ENCODE measurements at places on chromosomes 13 and 19. TPM values are rescaled to one million over a fixed set of nuclear protein-coding genes. Genes with fewer than 3 reads are reported as not detected.
A peak's percentile ranks its signal among the peaks of the same experiment; 100 is the strongest.

DNA sequence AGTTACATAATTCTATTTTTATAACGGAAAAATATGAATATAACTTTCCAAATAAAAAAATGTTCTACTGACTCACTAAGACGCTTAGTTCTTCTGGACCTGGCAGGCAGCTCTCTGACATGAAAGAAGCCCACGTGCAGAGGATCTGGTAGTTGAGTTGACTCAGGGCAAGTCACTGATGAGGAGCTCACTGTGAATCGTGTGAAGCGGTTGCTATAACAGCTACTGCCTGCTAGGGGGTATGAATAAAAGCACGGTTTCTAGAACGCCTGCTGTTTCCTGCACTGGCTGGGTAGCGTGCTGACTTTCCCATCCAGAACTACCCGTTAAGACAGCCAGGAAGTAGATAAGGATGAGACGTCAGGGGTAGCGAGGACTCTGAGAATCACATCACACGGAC is 54.7 kb upstream of the WASF3 start:
- DNase-seq: no peak

DNA sequence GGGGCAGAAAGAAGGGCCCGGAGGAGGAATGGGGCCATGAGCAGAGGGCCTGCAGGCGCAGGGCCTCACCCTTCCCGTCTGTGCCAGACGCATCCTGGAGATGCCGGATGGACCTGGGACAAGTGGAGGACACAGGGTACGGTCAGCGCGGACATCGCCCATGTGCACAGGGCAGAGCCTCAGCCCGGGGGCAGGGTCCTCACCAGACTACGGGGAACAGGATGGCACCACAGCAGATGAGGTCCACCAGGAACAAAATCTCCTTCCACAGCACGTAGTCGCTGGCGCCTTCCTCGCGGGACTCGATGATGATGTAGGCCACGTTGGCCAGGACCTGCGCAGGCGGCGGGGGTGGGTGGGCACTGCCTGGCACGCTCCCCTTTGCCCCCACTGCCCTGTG is 5.6 kb downstream of the GPR108 start:
- DNase-seq: no peak

- no peak for DNase-seq
These were observed 4.8 kb downstream of the DHDH start for GRCh38 chr19:48938256-48938655.

DNA sequence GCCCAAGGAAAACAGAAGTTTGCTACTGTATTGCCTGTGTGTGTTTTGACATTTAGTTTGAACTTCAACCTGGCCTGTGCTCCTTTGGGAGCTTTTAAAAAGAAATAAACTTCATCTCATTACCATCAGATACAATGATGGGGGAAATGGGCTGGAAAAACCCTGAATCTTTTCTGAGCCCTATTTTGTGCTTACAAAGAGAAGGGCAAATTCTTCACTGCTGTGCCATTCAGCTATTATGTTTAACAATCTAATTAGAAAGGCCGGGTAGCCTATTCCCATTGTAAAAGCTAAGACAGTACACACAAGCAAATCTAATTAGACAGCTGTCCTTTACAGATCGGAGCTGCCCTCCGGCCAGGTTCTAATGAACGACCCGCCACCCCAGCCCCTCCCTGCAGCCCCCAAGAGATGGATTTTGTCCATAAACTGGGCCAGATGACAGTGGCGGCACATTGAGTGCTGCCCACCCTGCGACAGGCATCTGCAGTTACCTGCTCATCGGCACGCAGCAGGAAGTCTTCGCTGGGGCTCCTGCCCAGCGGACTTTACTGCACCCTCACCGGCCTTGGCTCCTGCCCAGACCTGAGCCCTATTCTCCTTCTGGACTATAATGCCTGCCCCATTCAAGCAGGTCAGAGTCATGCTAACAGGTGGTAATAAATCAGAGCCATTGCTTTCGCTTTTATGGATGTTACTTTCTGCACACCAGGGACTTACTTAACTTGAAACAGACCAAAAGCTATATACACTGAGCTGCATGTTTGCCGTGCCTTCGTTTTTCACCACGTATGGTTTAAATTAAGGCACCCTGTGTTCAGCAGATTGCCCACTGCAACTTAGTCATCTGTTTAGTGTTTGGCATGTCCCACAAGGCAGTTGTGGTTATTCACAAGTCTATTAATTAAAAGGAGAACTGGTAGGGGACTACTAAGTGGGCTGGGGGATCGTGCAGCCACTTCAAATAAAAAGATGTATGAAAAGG is 549.6 kb downstream of the FGF9 start:
- no peak for DNase-seq

- DNase-seq: no peak
These were observed 204 bp upstream of the PDX1 start for GRCh38 chr13:27919659-27919933.

The COQ8B gene
- polyA plus RNA-seq: 20.4 TPM

- DNase-seq: no peak
These were observed 13.6 kb downstream of the ZIC2 start for GRCh38 chr13:99995104-99995588.

DNA sequence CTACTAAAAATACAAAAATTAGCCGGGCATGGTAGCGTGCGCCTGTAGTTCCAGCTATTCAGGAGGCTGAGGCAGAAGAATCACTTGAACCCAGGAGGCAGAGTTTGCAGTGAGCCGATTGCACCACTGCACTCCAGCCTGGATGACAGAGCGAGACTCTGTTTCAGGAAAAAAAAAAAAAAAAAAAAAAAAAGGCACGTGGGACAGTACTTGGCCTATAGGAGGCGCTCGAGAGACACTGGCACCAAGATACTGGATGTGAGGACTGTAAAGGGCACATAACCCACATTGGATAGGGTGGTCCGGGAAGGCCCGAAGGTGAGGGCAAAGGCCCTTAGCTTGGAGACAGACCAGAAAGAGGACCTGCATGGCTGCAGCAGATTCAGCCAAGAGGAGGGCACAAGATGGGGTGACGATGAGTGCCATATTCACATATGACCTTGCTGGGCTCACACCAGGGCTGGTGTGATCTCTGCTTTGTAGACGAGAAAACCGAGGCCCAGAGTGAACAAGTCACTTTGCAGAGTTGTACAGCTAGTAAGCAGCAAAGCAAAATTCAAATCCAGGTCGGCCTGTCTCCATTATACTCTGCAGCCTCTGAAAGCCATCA is 89.4 kb downstream of the DPF1 start:
- no peak for DNase-seq

DNA sequence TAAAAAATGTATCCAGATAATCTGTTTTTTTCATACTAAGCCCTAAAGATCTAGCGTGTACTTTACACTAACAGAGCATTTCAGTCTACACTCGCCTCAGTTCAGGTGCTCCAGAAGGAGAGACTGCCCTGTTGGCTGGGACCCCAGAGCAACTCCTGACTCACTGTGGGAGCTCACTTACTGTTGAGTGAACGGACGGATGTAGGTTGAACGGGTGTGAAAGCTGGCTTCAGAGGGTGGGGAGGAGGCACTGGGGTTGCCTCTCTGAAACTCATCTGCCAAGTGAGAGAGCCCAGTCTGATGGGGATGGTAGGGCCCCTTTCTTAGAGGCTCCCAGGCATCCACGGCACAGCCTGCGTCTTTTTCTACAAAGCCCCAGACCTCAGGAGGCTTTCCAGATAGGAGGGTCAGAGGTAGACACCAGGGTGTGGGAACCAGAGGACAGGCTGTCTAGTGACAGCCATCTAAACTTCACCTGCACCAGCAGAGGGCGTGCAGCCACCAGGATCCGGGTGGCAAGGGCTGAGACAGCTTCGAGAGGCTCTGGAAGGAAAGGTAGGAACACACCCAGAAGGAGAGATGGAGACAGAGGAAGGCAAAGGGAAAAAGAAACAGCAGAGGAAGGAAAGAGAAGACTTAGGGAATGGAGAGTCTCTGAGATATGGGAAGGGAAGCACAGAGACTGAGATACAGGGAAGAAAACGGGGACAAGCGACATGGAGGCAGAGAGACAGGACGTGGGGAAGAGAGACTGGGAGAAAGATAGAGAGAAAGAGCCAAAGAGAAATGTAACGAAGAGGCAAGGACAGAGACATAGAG is 3.7 kb downstream of the KASH5 start:
- peak; percentile 78 for DNase-seq

The PNMA8B gene
- 0.34 TPM for polyA plus RNA-seq

GRCh38 chr13:90768116-90768515 is 579.4 kb upstream of the MIR17HG start:
- DNase-seq: no peak

DNA sequence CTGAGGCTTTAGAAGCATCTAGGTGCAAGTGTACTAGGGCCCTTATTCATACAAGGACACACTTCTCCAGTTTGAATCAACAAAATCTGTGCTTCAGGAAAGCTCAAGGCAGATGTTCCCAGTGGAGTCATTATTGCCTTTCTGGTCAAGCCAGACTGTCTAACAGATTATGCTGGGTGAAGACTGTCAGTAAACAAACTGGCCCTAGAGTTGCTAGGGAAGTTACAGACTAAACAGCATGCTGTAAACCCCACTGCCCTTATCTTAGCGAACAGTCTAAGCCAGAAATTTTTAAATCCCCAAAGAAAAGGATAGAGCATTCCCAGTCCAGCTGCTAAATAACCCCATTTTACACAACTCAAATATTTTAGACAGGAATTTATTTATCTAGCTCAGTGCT is 1701.3 kb upstream of the PRR20A start:
- no peak for DNase-seq

DNA sequence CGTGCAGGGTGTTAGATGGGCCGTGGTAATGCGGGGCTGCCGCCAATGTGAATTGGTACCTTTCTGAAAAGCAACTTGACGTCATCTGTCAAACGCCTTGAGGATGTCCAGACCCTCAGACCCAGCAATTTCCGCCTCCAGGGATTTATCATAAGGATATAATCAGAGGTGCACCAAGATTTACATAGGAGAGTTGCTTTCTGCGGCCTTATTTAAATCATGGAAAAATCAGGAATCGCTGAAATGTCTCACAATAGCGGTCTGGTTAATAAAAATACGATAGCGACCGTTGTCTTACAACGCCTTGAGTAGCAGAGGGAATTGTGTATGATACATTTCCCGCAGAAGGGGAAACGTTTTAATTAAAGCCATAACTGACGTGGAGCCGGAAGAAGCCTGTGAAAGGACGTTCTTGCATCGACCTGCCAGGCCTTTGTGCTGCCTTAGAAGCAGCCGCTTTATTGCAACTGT is 32.3 kb upstream of the NDUFS7 start:
- no peak for DNase-seq

DNA sequence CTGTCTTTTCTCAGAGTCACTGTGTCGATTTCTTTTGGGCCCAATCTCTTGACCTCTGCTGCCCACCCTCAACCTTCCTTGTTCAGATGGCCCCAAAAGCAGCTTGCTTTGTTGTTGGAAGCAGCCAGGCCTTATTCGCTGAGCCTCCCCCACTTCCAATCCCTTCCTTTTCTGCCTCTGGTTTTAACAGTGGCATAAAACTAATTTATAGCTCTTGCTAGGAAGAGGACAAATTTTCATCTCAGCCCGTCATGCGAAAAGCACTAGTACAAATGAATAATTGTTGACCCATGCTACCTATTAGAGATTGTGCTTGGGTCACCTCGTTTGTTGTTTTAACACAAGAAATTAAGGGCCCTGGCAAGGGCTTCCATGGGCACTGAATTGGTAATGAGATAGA is 51.1 kb downstream of the SIAH3 start:
- DNase-seq: no peak

GRCh38 chr13:36736119-36736726 is 62.4 kb downstream of the SERTM1 start:
- DNase-seq: peak; percentile 25

The PRODH2 gene
- polyA plus RNA-seq: not detected

DNA sequence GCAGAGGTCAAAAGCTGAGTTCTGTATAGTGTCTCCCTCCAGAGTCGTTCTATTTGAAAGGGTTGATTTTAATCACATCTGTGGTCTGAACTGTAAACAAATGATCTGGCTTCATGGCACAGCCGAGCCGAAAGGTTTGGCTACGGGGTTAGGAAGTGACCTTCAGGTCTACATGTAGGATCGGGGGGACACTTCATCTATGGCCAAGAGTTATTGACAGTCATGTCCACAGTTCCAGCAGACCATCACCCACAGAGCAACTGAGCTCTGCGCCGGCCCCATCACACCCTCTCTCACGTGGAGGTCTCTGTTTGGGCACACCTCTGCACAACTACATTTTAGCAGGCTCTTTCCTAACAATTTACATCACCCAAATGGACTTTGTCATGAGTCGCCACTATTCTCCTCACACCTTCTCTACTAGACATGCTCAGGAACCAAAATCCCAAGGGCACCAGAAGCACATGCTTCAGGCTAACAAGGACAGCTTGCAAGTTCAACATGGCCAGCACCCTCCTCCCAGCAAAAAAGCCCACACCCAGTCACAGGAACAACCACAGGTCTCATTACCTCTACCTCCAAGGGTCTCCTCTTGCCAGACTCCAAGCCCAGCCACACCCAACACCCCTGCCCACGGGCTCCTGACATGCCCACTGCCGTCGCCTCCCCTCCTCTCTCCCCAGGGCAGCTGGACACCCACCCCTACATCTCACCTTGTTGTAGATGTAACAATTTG is 36.1 kb upstream of the EPHX3 start:
- DNase-seq: no peak

GRCh38 chr13:31761951-31762350 is 22.6 kb downstream of the RXFP2 start:
- no peak for DNase-seq

DNA sequence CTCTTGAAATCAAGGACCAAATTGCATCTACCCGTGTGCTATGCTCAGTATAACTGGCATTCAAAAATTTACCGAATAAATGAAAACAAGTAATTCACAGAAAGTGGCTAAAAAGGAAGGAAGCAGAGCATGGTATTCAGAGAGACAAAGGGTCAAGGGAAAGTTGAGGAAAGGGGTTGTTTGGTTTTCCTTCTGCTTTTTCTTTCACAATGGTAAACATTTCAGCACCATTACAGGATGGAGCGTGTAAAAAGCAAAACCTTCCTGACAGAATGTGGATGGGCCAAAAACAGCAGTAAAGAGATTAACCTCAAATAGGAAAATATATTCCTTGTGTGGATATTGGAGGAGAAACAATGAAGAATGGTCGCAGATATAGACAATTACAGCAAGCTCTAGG is 14.8 kb downstream of the DIAPH3 start:
- DNase-seq: no peak

GRCh38 chr19:21603431-21604231 is 98.2 kb downstream of the ZNF429 start:
- no peak for DNase-seq

The PLEKHA4 gene
- 7.5 TPM for polyA plus RNA-seq

The PNPLA6 gene
- 4.7 TPM for polyA plus RNA-seq

DNA sequence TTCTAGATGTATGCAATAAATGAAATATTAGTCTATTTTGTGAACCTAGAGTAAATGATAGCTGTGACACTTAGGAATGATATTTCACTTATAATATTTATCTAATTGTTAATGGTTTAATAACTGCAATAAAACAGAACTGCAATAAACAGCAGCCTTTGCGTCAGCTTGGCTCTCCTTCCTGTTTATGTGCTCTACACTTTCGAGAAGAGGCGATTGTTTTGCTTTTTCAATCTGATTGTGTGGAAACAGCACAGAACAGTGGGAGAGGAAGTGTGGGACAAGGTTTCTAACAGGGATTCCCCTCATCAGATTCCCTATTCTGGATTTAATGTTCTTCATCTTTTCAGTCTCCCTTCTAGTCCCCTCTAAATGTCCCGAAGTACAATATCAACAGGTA is 17.3 kb upstream of the TRPC4 start:
- DNase-seq: no peak

- no peak for DNase-seq
These were observed 69.8 kb downstream of the DPY19L3 start for GRCh38 chr19:32475141-32476031.

The MUC16 gene
- polyA plus RNA-seq: not detected

GRCh38 chr13:32881777-32882145 is 134.5 kb upstream of the KL start:
- no peak for DNase-seq

GRCh38 chr19:32896516-32897214 is 27.1 kb upstream of the SLC7A9 start:
- DNase-seq: no peak
